Fibroblast of mammary gland (primary cell): ENCODE measurements at places on chromosomes 5 and 9.
A peak's percentile ranks its signal among the peaks of the same experiment; 100 is the strongest.

GRCh38 chr5:20694121-20694520 lies 706.1 kb upstream of the CDH18 start:
- peak; percentile 3 for DNase-seq

- peak; percentile 78 for DNase-seq
Measured at GRCh38 chr5:148268566-148268965, at the start of gene SPINK13. Gene SPINK13 (plus strand): TSS chr5:148268794. CDS start chr5:148270073, 1,279 bp downstream.

- no peak for DNase-seq
Measured at GRCh38 chr5:172351240-172351778, 67.7 kb upstream of the UBTD2 start.

DNA sequence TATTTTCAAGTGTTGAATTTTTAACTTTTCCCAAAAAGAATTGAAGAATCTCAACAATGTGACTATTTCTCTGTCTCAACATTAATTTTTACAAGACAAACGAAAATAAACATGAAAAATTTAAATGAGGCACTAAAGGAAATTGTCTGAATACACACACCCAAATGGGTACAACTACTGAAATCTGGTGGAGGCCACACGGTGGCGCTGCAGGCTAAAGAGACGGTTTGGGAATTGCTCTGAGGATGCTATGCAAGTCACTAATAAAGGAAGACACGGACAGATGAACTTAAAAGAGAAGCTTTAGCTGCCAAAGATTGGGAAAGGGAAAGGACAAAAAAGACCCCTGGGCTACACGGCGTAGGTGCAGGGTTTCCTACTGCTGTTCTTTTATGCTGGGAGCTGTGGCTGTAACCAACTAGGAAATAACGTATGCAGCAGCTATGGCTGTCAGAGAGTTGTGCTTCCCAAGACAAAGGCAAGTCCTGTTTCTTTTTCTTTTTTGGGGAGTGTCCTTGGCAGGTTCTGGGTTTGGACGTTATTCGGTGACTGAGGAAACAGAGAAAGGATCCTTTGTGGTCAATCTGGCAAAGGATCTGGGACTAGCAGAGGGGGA lies at the start of gene PCDHB10:
TSS of gene PCDHB10 (plus strand) at position 244 of the 616 bp plus-strand sequence. CDS start at position 444, 200 bp downstream.
- peak; percentile 8 for DNase-seq

DNA sequence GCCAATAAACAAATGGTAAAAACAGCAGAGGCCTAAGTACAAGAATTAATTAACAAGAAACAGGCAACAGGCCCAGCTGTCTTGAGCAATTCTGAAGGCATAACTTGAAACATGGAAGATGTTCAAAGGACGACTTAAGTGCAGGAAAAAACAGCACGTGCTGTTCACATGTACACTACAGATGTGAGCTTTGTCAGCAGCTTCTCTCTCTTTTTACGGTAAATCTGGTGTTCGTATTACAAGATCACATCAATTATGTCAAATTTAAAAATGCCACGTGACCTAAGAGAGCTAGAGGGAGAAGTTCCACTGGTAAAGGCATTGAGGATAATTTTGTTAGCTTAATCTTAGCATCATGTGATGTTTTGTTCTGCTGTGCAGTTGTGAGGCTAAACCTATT lies 281.1 kb downstream of the PSAT1 start:
- DNase-seq = peak; percentile 15

DNA sequence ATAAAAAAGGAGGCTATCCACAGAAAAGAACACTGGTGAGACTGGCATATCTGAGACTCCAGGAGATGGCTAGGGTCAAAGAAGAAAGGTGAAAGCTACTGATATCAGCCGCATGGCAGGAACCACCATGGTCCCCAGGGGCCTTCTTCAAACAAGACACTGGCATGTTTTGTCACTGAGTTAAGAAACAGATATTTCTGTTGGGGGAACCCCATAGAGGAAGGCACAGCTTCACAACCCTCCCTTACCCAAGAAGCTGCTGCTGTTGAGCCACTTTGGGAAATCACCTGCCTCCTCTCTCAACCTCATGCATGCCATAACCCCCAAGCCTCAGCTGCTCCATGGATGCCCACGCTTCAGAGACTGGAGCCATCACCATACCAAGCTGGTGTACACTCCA lies 13.3 kb upstream of the BTNL3 start:
- no peak for DNase-seq

DNA sequence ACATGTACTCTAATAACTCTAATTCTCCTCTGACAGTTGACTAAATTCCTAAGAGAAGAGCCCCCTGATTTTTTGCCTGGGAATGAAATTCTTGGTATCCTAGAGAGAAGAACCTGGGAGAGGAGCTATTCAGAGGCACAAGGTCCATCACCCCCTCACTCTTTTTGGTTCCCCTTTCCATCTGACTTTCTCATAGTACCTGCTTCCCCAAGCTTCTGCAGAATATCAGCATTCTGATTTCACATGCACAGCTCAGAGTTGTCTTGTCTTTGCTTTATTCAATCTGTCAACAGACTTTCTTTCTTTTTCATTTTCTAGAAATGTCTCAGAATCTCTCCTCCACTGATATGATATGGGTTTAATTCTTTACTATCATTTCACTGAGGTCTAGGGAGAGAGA lies 141.5 kb upstream of the FBXL17 start:
- DNase-seq = no peak

- DNase-seq = peak; percentile 62
Measured at GRCh38 chr5:27318701-27319100, 280.3 kb upstream of the CDH9 start.

DNA sequence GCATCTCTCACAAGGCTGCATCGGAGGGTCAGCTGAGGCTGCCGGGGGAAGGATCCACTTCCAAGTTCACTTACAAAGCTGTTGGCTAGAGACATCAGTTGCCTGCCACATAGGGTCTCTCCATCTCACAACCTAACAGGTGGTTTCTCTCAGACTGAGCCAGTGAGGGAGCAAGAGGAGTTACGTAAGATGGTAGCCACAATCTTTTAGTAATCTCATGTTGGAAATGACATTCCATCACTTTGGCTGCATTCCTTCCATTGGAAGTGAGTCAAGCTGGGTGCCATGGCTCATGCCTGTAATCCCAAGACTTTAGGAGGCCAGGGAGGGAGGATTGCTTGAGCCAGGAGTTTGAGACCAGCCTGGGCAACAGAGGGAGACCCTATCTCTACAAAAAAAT lies 7.4 kb upstream of the GRK6 start:
- peak; percentile 54 for DNase-seq

GRCh38 chr5:178209334-178210072 lies 5.2 kb downstream of the HNRNPAB start:
- no peak for DNase-seq

GRCh38 chr9:111064160-111064837 lies 26.0 kb upstream of the LPAR1 start:
- no peak for DNase-seq

DNA sequence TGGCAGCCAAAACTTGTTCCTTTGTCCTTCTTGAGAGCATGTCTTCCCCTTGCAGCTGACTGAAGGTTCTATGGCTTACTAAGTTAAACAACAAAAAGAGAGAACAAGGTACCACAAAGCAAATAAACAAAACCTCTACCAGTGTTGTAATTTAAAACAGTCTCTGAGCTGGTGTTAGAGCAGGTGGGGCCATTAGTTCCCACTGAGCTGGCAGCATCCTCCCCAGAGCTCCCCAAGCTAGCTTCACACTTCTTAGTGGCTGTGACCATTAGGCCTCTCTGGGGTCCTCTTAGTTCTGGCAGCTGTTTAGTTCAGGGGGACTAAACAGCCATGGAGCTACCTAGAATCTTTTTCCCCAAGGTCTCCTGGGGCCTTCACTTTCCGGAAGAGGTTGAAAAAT lies 128.6 kb upstream of the ELL2 start:
- no peak for DNase-seq

- DNase-seq = peak; percentile 48
Measured at GRCh38 chr5:52007230-52007858, 624.1 kb downstream of the ISL1 start.

- no peak for DNase-seq
Measured at GRCh38 chr9:137879566-137880150, 2.1 kb downstream of the CACNA1B start.

- no peak for DNase-seq
Measured at GRCh38 chr5:94709277-94709676, 90.8 kb downstream of the SLF1 start.

DNA sequence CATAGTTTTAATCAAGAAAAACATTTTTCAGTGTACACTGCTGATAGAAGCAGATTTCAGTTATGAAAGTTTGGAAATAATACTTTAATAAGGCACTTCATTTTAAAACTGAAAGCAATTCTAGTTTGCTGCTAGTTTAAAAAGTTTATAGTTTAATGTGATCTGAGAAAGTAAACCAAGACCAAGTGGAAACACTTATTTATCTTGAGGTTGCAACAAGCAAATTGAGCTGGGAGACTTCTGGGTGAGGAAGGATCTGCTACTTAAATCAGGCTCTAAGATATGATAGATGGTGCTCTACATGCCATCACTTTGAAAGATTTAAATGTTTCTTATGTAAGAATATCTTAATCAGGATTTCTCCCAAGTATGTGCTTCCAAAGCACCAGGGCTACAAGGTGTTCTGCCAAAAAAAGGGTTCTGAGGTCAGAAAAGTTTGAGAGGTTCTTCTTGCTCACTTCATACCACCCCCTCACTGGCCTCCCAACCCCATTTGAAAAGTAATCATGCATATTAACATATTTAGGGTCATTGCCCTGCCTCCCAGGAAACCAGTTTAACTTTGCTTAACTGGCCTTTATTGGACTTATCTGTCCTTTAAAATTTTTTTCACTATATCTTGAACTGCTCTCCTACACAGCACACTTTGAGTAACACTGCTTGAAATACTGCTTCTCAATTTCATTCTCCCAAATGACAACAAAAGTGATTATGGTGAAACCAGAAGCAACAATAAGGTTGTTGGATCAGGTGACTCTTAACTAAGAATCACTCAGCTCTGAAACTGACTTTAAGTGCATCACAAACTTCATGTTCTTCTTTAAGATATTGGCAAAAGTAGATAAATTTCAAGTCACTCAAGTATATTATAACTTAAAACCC lies 15.5 kb downstream of the SLC44A1 start:
- no peak for DNase-seq

GRCh38 chr5:172837640-172838039 lies 3.6 kb downstream of the ERGIC1 start:
- no peak for DNase-seq

DNA sequence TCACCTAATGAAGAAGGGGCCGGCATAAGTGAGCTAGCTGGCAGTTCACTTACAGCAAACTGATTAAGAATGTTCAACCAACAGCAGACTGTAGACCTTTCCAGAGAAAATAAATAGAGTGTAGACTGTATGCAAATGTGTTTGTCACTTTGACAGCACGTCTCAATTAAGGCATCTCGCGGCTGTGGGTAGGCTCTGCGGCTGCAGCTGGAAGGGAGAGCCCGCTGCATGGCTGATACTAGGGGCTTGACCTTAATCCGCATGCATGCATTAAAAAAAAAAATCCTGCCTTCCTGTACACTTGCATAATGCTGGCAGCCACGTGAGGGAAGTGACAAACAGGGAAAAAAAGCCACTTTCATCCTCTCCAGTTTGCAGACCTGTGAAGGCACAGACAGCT lies 82.3 kb downstream of the CRB2 start:
- no peak for DNase-seq

GRCh38 chr5:57986761-57987341 lies 473.0 kb downstream of the PLK2 start:
- peak; percentile 24 for DNase-seq

- DNase-seq = no peak
Measured at GRCh38 chr9:131080589-131080988, 15.7 kb upstream of the AIF1L start.

- DNase-seq = peak; percentile 20
Measured at GRCh38 chr5:128408622-128409021, 129.4 kb downstream of the FBN2 start.

DNA sequence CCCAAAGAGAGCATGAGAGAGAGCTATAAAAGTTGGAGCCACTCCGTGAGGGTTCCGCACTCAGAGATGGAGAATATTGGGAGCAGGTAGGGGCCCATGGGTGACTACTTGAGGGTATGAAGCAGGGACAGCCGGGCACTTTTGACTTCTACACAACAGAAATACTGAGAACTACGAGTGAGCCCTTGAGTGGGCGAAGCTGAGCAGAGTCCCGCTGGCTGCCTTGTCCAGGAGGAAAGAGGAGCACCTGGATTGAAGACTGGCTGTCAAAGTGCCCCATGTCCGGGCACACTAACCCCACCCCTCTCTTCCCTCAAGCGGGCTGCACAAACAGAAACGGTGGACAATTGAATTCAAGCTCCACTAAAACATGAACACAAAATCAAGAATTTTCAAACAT lies 33.6 kb downstream of the FYB1 start:
- no peak for DNase-seq

DNA sequence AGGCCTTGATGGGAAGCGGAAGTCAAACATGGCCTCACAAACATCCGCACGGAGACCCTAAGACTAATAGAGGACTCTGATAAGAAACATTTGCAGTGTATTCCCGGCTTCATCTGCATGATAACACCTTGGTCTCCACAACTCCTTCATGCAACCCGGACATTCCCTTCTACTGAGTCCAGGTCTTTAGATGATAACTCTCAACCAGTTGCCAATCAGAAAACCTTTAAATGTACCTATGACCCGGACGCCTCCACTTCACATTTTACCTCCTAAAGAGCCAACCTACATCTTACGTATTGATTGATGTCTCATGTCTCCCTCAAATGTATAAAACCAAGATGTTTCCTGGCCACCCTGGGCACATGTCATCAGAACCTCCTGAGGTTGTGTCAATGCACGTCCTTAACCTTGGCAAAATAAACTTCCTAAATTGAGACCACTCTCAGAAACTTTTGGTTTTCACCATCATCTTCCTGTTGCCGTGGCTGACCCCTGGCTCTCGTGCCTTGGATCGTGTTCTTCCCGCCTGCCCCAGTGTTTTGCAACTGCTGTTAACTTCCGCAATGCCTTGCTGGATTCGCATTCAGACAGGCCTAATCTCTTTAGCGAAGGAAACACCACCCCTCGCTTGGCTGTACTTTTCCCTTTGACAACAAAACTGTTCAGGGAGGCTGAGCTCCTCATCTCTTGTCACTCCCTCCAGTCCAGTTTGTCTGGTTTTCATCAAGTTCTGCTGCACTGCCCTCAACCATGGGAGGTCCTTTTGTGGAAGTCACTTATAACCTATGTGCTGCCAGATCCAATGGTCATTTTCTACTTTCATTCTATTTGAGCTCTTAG lies 1.1 kb upstream of the DAP start:
- no peak for DNase-seq

DNA sequence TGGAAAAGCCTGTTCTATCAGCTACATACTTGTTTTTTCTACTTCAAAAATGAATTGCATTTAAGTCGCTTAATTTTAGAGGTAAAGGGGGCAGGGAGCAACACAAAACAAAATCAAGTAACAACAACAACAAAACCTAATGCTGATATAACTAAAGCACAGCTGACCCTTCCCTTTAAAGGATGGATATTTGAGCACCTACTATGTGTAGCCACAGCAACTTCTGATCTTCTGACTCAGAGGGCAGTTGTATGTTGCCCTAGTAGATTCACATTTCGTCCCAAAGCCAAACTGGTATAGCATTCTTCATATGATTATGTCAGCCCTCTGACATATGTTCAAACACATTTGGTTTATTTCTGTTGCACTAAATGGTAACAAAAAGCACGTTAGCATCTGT lies 6.8 kb downstream of the DAB2 start:
- DNase-seq = no peak

DNA sequence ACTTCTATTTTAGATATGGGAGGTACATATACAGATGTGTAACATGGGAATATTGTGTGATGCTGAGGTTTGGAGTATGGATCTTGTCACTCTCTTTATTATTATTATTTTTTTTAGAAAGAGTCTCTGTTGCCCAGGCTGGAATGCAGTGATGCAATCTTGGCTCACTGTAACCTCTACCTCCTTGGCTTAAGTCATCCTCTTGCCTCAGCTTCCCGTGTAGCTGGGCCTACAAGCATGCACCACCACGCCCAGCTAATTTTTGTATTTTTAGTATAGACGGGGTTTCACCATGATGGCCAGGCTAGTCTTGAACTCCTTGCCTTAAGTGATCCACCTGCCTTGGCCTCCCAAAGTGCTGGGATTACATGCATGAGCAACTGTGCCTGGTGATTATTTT lies 138.4 kb upstream of the SLC28A3 start:
- DNase-seq = no peak
